ENCODE measurements at places on chromosomes 7 and 10.

DNA sequence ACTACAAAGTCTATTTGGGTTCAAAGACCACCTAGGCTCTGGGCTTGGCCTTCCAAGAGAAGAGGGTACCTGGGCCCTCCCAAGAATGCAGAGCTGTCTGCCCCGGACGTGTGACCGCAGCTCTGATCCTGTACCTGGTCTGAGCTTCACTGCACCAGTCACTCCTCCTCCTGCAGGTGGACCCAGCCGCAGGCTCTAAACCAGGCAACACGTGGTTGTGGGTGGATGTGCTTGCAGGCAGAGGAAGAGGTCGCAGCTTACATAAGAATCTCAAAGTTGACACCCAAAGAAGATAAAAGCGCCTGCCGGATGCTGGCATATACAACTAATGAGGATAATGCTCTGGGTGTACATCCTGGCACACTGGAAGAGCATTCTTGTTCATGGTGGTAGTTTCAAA lies 9.4 kb upstream of the PFKP start:
- DNase-seq = no peak

GRCh38 chr10:24344279-24344678 lies 135.3 kb downstream of the KIAA1217 start:
- DNase-seq = no peak

- no peak for DNase-seq
These were observed 3.3 kb downstream of the MYO1G start for GRCh38 chr7:44975331-44976039.

GRCh38 chr7:19930051-19930450 lies 156.6 kb upstream of the TMEM196 start:
- no peak for DNase-seq

DNA sequence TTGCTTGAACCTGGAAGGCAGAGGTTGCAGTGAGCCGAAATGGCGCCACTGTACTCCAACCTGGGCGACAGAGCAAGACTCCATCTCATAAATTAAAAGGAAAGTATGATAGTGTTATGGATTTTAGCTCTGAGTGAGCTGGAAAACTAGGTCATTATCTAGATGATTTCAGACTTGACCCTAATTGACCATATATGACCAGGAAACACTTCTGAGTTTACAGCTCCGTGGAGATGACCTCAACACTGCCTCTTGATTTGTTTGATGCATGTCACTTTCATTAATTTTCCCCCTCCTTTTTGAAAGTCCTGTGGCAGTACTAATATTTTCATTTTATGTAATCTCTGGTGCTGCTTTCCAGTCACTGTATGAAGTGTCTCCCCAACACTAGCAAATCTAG lies 7.8 kb upstream of the SEC61A2 start:
- no peak for DNase-seq

- no peak for DNase-seq
These were observed 122.8 kb downstream of the CUBN start for GRCh38 chr10:17006631-17007417.

GRCh38 chr7:72025381-72025960 lies 386.7 kb downstream of the CALN1 start:
- DNase-seq = no peak

DNA sequence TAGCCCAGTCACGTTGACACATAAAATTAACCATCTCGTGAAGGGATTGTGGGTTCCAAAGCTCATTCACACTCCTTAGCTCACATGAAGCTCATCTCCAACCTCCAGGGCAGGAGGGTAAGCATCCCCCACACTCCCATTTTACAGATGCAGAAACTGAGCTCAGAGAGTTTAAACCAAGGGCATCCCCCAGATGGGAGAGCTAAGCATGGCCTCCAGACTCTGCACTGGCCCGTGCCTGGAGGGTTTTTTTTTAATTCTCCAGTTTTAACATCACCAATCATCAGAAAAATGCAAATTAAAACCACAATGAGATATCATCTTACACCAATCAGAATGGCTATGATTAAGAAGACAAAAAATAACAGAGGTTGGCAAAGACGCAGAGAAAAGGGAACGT lies 53.3 kb upstream of the TCF7L2 start:
- no peak for DNase-seq

- DNase-seq = no peak
These were observed 91.3 kb upstream of the STEAP1B start for GRCh38 chr7:22591271-22591670.

DNA sequence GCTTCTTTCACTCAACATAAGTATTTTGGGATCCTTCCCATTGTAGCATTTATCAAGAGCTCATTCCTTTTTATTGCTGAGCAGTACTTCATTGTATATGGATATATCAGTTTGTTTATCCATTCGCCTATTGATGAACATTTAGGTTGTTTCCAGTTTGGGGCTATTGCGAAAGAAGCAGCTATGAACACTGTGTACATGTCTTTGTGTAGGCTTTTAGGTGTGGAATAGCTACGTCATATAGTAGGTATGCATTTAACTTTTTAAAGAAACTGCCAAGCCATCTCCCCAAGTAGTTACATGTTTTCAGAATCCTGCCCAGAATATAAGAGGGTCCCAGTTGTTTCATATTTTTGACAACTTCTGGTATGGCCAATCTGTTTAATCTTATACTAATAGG lies 468.1 kb downstream of the IPMK start:
- DNase-seq = no peak

DNA sequence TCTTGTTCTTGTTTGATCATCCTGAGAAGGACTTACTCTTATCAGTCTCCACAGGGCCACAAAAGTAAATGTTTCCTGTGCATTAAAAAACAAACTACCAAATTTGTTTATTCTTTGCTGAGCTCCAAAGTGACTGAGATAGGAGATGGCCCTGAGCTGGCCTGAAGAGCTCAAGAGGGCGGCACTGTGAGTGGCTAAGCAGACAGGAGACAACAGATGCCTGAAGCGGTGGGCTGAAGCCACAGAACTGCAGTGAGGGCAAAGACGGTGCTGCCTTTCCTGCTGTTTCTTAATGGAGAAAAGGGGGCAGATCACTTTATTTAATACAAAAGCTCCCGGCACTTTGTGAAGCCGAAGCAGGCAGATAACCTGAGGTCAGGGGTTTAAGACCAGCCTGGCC lies 379.6 kb downstream of the ARL4A start:
- DNase-seq = no peak

GRCh38 chr10:48598936-48599829 lies 5.7 kb downstream of the ARHGAP22 start:
- no peak for DNase-seq

GRCh38 chr7:4040109-4040928 lies 641.8 kb upstream of the FOXK1 start:
- DNase-seq = no peak

DNA sequence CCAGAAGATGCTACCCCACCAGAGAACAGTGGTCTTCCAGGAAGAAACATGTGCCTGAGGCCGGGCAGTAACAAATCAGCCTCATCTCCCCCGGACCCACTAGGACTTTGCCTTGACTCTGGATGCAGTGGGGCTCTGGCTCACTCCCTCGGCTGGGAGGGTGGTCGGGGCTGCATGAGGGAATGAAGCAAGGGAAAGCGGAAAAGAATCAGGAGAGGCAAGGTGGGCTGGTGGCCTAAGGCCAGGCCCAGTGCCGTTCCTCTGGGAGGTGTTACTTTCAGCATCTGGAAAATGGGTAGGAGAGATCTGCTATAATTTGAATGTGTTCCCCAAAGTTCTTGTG lies 51.8 kb downstream of the CLEC2L start:
- DNase-seq = no peak

DNA sequence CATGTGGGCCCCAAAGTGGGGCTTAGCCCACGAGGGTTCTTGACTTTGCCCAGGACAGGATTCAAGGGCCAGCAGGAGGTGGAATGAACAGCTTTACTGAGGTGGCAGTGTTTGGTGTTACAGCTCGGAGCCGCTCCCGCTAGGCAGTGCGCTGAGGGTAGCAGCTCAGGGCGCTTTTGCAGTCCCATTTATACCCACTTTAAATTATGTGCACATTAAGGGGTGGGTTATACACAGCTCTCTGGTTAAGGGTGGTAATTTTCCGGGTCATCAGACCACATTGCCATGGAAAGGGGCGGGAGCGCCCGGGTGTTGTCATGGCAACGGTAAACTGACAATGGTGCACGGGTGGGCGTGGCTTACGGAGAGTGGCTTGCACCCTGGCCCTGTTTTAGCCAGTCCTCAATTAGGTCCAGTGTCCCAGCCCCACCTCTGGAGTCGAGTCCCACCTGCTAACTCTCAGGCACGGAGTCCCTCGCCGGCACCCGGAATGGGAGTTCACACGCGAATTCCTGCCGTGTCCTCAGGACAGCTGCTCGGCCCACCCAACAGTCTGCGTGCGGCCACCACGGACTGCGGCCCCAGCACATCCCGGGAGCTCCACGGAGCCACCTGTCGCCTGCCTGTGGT lies 58.2 kb upstream of the PDGFA start:
- DNase-seq = no peak

GRCh38 chr10:101601541-101601940 lies 13.4 kb downstream of the DPCD start:
- DNase-seq = no peak

- no peak for DNase-seq
These were observed 325.5 kb downstream of the SFMBT2 start for GRCh38 chr10:7085147-7085912.

DNA sequence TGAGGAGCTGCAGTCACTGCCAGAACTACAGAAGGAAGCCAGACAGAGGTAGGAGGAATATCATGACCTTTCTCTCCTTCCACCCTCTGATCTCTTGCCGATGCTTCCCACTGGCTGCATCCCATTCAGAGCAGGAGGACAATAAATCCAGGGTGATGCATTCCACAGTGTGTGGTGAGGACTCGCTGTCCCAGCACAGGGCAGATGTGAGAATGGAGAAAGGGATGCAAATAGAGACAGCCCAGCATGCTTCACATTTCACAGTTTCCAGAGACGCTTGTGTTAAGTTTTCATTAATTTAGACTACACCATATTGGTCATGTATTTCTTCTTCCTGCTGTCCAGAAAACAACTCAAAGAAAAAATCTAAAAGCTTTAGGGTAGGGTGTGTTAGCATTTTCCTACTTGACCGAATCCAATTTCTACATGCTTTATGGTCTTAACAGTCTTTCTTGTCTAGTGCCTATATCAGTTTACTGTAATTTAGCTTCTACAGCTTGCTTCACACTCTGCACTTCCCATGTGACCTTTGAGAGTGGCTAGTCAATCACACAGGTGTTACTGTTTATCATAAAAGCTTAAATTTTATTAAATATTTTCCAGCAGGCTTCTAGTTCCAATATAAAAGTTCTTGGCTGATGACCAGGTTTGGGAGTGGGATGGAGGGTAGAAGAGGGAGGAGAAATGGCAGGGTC lies 155.6 kb downstream of the RAPGEF5 start:
- DNase-seq = no peak

DNA sequence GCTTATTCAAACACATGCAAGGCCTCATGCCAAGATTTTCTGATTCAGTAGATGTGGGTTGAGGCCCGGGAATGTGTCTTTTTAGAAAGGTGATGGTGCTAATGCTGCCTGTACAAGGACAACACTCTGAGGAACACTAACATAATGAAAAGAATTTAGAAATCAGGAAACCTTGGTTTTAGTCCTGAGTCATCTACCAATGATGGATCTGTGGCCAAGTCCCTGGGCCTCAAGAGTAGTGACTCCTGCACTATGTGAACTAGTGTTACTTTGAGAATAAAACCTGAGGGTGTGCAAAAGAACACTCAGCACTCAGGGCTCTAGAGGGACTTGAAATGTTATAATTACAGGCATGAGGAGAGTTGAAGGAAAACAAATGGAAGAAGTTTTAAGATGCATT lies 741.7 kb upstream of the GALNT17 start:
- DNase-seq = no peak

DNA sequence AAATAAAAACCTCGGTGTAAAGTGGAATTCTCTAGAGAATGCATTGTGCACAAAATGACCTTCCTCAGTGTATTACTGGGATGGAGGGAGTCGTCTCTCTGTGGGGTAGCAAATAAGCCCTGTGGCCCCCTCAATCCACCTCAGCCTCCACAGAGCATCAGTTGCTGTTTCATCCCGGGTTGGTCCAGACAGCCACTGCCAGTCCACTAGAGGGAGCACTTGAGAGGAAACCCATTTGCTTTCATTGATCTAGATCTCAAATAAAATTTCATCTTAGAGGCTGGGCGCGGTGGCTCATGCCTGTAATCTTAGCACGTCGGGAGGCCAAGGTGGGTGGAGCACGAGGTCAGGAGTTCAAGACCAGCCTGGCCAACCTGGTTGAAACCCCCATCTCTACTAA lies 1128.7 kb downstream of the CNTNAP2 start:
- peak; percentile 16 for DNase-seq

DNA sequence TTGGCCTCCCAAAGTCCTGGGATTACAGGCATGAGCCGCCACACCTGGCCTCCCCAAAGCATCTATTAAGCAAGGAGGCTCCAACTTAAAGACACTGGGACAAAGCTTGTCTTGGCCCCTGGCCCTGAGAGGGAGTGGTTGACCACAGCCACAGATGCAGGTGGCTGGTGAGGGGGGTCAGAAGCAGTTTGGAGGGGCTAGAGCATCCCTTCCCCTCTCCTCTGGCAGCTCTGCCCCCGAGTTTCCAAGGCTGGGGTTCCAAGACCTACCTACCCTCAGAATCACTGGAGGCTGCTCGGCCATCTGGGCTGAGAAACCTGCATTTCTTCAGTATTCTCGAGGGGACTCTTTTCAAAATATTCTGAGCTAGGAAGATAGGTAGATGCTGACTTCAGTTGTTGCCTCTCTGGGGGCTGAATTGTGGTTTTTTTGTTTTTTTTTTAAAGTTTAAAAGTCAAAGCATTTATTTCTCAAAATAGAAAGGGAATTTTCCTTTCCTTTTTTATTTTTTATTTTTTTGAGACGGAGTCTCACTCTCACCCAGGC lies 32.6 kb downstream of the DDIT4 start:
- no peak for DNase-seq

DNA sequence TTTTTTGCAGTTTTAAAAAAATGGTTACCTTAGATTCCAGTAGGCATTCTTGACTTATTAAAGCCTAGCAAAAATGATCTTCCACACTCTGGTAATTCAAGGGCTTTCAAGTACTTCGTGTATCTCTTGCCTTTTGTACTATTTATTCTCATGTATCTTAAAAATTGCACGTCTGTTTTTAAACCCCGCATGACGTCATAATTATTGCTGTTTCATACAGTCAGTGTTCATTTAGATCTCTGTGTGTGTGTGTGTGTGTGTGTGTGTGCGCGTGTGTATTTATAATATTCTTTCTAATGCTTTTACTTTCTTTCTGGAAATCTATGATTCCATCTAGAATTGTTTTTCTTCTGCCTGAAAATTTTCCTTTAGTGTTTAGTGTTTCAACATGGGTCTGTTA lies 234.2 kb downstream of the CCSER2 start:
- DNase-seq = no peak

- DNase-seq = no peak
These were observed 28.6 kb upstream of the VAX1 start for GRCh38 chr10:117166418-117167345.

Measured in stimulated activated CD4-positive, alpha-beta T cell treated with anti-CD3 and anti-CD28 coated beads, Interleukin-2, amount 100 ng/mL, for 24 hours (primary cell).